Activated T-helper 1 cell treated with anti-CD3 and anti-CD28 coated beads, Interleukin-12 subunit alpha, Interleukin-12 subunit beta, Interleukin-2, Interleukin-4 antibody, amounts not matched to agents 30 ng/mL and 10 ng/mL and 1 ng/mL, durations not matched to agents 14 hours and 24 hours and 36 hours (primary cell): ENCODE measurements at places on chromosomes 1 and 21.

DNA sequence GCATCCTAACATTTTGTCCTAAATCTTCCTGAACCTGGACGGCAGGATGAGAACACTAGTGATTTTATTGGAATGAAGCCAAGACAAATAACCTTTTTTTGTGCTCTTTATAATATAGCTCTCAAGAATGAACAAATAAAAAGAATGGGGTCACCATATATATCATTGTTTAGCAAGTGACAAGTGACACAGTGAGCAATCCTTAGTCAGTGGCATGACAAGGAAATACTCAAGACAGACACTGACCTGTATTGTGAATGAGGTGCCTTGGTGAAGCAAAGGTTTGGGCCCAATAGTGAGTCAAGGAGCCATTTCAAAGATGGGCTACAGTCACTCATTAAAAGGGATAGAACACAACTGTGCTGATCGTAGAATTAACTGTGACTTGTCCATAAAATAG lies 35.7 kb downstream of the PTGFR start:
- DNase-seq = no peak

DNA sequence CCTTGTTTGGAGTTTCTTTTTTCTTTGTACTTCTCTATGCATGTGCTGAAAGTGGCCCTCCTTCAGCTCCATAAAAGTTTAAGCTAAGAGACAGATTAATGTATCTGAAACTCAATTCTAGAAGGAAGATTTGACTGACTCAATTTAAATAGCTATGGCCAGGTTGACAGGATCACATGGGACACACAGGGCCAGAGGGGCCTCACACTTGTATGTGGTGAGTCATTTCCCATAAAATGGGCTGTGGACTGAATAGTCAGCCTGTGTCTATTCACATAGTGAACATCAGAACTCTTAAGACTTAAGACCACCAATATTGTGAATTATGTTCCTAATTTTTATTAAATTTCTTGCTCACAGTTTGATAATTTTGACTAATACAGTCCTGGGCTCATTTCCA lies 45.7 kb upstream of the DEPDC1 start:
- DNase-seq = no peak

DNA sequence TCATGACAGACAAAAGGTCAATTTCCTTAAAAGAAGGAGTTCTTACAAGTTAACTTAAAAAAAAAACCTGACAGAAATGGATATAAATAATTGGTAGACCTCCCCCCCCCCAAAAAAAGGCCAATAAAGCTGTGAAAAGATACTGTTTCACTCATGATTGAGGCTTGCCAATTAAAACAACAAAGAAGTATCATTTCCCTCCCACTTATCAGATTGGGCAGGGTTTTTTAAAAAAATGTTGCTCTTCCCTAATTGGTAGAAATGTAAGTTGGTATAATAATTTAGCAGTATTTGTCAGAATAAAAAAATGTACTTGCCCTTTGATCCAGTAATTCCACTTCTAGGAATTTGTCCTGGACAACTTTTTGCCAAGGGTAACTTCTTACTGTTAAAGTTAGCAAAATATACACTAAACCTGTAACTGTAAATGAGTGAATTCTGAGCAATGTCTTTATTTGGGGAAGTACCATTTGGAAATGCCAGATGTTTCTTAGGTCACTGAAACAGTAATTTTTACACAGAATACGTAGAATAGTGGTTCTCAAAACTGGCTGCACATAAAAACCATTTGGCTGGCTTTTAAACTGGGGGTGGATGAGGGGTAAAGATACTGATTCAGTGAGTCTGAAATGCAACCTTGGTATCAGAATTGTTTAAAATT lies 17.5 kb downstream of the RNF2 start:
- DNase-seq = no peak

- no peak for DNase-seq
Measured at GRCh38 chr1:56452027-56453011, 127.0 kb downstream of the PLPP3 start.

- no peak for DNase-seq
Measured at GRCh38 chr1:191907121-191907520, 251.1 kb upstream of the RGS18 start.

DNA sequence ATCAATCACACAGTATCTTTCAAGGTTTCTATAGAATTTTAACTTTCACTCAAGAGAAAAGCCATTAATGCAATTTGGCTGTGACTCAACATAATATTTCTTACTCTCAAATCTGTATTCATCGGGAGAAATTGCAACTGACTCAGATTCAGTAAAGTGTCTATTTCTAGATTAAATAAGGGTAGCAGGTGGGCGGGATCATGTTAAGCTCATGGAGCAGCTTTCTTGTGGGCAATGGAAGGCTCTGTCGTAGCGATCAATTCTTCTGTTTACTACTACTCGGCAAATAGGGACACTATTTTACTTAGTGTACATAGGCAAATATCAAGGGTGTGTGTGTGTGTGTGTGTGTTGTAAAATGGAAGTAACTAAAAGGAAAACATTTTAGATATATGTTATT lies 423.6 kb upstream of the NEGR1 start:
- DNase-seq = no peak
